Glutamatergic neuron (in vitro differentiated cells): ENCODE measurements at places on chromosomes 12 and 14. TPM values are rescaled to one million over a fixed set of nuclear protein-coding genes. Genes with fewer than 3 reads are reported as not detected.

DNA sequence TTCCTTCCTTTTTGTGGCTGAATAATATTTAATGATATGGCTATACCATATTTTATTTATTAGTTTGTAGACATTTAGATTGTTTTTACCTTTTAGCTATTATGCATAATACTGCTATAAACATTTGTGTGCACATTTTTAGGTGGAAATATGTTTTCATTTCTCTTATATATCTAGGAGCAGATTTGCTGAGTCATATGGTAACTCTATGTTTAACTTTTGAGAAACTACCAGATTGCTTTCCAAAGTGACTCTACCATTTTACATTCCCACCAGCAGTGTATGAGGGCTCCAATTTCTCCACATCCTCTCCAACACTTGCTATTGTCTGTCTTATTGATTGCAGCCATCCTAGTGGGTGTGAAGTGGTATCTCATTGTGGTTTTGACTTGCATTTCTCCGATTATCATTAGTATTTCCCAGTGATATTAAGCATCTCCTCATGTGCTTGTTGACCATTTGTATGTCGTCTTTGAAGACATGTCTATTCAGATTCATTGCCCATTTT lies 160.2 kb downstream of the KICS2 start:
- peaks cover 2% of the 10 kb centered on the region for H3K27me3 ChIP-seq
- H3K36me3 ChIP-seq, result no peaks in the 10 kb centered on the region
- DNase-seq, result no peak
- no peak overlapping the region for H3K27ac ChIP-seq
- peaks cover 9% of the 10 kb centered on the region for H3K4me1 ChIP-seq
- H3K4me3 ChIP-seq, result no peak overlapping the region

DNA sequence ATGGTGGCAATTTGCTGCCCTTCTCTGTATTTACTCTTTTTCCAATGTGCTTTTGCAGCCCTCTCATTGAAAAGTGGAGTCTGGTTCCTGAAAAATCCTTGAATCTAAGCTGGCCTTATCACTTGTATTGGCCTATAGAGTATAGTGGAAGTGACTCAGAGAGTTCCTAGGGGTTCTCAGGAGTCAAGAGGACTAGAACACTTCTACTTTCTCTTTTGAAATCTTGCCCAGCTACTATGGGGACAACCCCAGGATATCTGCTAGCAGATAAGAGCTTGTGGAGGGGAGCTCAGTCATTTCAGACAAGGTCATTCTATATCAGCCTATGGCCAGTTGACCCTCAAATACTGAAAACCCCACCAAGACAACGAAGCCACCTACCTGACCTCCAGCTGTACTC lies 26.7 kb upstream of the WSCD2 start:
- no peaks in the 10 kb centered on the region for H3K36me3 ChIP-seq
- H3K27me3 ChIP-seq, result no peaks in the 10 kb centered on the region
- H3K4me3 ChIP-seq, result no peak overlapping the region
- no peak overlapping the region for H3K27ac ChIP-seq
- H3K4me1 ChIP-seq, result no peaks in the 10 kb centered on the region

DNA sequence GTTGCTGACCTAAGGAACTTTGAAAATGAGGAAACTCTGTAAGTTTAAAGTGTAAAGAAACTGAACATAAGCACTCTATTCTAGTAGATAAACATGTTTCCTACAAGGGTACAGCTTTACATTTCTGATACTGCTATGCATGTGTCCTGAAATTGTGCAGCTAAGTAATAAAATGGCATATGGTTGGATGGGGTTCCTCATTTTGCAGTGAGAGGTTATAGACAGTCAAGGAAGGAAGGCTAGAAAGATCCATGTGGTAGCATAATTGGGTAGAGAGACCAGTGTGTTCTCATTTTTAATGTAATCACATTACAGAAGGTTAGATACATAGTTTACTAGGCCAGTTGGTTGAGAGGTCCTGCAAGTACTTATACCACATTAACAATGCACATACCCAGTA lies 477.0 kb downstream of the TMEM121 start:
- no peak overlapping the region for H3K4me3 ChIP-seq
- no peak overlapping the region for H3K27ac ChIP-seq
- peaks cover 11% of the 10 kb centered on the region for H3K27me3 ChIP-seq
- no peaks in the 10 kb centered on the region for H3K4me1 ChIP-seq

The TC2N gene
- 2.5 TPM for total RNA-seq

The ARHGDIB gene
- not detected for total RNA-seq
